ENCODE measurements at places on chromosomes 6 and 20.

DNA sequence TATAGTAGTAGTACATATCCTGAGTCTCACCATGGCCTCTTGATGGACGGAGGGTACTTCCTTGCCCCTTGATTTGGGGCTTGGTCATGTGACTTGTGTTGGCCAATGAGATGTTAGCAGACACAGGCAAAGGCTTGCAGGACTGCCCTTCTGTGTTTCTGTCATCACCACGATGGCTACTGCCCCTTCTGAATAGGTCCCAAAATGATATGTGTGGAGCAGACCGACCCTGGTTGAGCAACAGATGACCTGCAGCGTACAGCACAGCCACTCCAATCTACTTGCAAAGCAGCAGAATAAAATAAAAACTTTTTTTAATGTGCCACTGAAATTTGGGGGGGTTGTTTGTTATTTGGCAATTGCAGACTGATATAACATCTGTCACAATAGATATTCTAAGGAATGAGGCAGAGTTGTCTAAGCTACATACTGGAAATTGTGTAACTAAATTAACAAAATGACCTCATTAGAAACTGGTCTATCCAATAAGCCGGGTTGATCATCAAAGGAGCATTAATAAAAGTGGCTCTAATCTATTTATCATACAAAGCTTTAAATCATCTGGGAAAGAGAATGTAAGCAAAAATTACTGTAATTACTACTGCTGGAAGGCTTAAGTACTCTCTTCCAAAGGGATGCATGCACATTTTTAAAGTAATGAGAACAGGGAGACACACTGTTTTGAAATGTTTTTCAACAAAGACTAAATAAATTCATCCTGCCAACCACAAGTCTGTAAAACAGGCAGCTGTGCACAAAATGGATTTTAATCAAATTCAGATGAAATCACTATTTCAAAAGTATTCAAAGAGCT lies 209.5 kb downstream of the KIF16B start:
- DNase-seq = no peak

- no peak for DNase-seq
Measured at GRCh38 chr6:161232467-161232866, 41.4 kb downstream of the AGPAT4 start.

GRCh38 chr20:43438578-43439316 lies 18.9 kb upstream of the SRSF6 start:
- DNase-seq = no peak

GRCh38 chr20:12030470-12030869 lies 112.8 kb downstream of the BTBD3 start:
- DNase-seq = peak; percentile 69
